ENCODE measurements at places on chromosomes 2 and 18. TPM values are rescaled to one million over a fixed set of nuclear protein-coding genes. Genes with fewer than 3 reads are reported as not detected.

The GREB1 gene
- 0.69 TPM for total RNA-seq

The AOX1 gene
- total RNA-seq: 0.80 TPM

The PROM2 gene
- total RNA-seq: not detected

The CYP27C1 gene
- not detected for total RNA-seq

The RNF138 gene
- total RNA-seq: 52.7 TPM

DNA sequence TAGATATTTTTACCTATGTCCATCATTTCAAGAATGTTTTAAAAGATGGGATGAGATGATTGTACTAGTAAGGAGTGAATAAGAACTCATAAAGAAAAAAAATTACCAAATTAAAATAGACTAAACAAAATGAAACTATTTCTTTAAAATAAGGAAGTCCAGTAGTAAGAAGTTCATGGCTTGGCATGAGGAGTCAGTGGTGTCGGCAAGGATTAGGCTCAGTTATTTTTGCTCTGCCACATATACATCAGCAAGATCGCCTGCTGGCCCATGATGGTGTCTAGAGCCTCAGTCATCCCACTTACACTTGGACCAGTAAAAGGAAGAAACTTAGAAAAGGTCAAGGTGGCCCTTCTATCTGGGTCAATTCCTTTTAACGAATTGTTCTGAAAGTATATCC is 300.9 kb upstream of the SLC8A1 start:
- H3K36me3 ChIP-seq: no peaks in the 10 kb centered on the region
- no peak overlapping the region for H3K4me3 ChIP-seq
- no peak overlapping the region for H3K27ac ChIP-seq

- DNase-seq: no peak
- H3K36me3 ChIP-seq: no peaks in the 10 kb centered on the region
- H3K4me1 ChIP-seq: no peaks in the 10 kb centered on the region
- no peak overlapping the region for H3K4me3 ChIP-seq
- no peaks in the 10 kb centered on the region for H3K27me3 ChIP-seq
- H3K27ac ChIP-seq: no peak overlapping the region
These were observed 325.5 kb downstream of the AGPS start for GRCh38 chr2:177717831-177718618.

DNA sequence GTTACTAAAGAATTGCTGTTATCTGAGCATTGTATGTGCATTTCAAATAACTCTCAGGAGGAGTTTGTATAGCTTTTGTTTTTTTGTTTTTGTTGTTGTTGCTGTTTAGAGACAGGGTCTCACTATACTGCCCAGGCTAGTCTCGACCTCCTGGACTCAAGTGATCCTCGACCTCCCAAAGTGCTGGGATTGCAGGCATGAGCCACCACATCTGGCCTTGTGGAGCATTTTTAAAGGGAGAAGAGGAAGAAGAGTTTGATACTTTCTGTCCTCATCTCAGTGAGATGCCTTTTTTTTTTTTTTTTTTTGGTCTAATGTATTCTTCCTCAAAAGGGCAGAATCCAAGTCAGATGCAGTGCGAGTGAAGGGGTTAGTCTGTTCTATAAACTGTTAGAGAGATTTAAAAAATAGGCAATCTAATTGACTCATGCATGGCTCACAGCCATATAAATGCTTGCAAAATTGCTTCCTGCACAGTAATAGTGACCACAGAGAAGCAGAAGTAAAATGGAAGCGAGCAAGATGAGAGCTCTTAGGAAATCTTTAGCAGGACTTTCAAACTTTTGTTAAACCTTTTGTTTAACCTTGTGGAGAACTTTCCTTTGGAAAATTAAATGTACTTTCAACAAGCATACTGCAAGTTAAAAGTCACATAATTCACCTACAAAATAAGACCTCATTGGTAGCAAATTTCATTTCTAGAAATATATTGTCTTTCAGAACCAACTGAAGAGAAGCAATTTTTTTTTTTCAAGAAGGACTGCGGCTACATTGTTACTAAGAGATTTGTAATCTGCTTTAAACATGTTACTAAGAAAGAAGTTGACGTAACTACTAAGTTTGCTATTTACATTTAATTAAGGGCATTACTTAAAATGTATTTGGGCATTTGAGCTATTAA is 52.3 kb upstream of the ROCK1 start:
- DNase-seq: no peak
- no peaks in the 10 kb centered on the region for H3K4me1 ChIP-seq
- H3K36me3 ChIP-seq: no peaks in the 10 kb centered on the region
- H3K4me3 ChIP-seq: no peak overlapping the region
- no peak overlapping the region for H3K27ac ChIP-seq

GRCh38 chr2:161414042-161415033 is 1.8 kb upstream of the TBR1 start:
- DNase-seq: no peak
- peaks cover 38% of the 10 kb centered on the region for H3K27me3 ChIP-seq
- H3K4me3 ChIP-seq: peak overlapping the region; percentile 39
- H3K4me1 ChIP-seq: peaks cover 5% of the 10 kb centered on the region
- no peaks in the 10 kb centered on the region for H3K36me3 ChIP-seq

DNA sequence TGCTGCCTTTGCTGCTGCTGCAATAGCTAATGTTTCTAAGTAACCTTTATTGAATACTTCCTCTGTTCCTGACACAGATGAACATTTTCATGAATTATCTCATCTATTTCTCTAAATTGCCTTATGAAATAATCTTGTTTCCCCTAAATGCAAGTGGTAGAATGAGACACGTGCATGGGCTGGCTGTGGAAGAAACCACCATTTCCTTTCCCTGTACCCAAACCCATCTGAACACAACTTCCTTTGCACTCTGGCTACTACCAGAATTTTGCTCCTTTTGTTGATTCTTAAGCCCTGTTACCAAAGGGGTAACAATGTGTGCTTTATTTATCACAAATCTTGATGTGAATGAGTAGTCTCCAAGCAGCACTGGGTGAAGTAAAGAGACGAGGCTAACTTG is 29.2 kb downstream of the AKAIN1 start:
- no peaks in the 10 kb centered on the region for H3K4me1 ChIP-seq
- DNase-seq: no peak
